ENCODE measurements at places on chromosomes 2 and 18.

- DNase-seq, result peak; percentile 55
Measured at GRCh38 chr2:10457846-10458598, 9.9 kb upstream of the ODC1 start.

GRCh38 chr2:43075811-43076585, 150.4 kb downstream of the ZFP36L2 start:
- peak; percentile 51 for DNase-seq

DNA sequence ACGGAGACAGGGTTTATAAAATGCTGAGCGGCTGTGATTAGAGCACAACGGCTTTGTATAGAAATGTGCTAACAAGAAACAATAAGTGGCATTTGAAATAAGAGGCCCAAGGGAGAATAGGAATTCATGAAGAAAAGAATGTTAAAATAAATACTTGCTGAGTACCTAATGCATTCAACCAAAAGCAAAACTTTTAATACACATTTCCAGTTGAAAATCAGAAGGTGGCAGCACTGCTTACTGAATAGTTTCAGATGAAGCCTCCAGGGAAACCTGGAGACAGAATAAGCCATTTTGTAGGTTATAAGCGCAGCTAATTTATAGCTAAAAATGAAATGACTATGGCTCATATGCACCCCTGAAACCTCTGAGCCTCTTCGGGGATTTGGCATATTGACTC, 286.6 kb downstream of the DPP10 start:
- DNase-seq, result no peak

- no peak for DNase-seq
Measured at GRCh38 chr18:42336139-42336538, 381.1 kb downstream of the PIK3C3 start.

DNA sequence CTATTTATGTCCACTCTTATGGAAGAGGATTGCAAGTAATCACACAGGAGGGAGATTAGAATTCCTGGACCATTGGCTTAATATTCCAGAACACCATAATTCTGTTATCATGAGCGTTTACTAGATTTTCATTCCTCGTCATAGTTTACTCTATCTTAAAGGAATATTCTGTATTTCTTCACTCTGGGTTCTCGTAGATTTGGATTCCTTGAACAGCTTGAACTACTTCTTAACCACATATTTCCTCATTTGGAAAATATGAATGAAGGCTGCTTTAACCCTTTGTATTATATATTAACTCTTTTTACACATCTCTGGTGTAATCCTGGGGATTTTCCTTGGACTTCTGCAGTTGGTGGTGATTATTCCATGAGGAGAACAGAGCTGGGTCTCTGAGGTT, 46.3 kb upstream of the CCBE1 start:
- DNase-seq, result no peak

DNA sequence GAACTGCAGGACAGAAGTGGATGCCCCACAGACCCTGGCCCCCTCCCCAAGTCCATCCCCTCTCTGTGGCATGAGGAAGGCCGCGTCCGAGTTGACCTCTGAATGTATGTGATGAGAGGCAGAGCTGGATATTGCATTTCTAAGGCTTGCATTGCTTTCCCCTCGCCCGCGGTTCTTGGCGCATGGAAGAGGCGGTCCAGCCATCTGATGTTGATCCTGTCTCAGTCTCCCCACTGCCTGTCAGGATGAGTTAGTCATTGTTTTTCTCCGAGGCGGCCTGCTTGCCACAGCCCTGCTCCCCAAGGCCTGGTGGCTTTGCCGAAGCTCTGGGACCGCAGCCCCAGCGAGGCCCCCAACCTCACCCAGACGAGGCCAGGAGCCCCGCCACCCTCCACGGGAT, 88.6 kb downstream of the SMAD7 start:
- DNase-seq, result no peak

GRCh38 chr18:37429791-37430190, 135.8 kb downstream of the CELF4 start:
- DNase-seq, result no peak

DNA sequence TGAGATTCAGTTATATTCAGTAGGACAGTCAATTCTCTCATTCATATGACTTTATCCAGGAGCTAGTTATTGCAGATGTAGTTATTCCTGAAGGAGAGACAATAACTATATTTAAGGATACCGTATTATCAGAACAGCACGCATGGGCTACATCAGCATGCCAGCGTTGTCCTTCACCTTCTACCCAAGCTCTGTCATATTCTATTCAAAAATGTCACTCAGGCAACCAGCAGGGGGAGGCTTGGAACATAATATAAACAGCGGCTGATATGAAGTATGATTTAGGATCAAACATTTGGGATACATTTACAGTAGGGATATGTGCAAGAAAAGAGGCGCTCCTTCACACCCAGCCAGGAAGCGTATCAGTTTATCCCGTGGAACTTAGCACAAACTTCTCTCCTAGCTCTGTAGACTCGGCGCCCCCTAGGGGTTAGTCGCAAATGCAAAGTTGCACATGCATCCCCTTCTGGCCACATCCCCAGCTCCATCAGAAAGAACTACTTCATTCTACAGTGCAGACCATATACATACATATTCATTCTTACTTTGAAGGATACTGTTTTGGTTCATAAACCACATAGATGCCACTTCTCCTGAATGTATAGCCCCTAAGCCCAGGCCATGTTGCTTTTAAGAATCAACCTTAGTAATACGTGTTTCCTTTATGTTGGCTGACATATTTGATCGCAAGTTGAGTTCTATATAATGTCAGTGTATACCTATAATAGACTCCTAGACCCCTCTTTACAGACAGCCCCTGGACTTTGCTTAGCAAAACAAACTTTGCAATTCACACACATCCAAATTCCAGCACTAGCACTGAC, 759.4 kb downstream of the ADCYAP1 start:
- DNase-seq, result peak; percentile 46

DNA sequence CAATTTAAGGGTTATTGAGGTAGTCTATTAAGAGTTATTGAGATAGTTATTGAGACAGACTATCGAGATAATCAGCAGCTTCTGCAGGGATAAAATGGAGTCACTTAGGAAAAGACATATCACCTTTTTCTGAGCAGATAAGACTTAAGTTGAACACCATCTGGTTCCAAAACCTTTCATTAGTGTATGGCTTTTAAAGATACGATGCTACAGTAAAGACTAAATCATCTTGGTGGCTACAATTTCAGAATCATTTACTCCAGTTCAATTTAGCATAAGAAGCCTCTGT, 68.6 kb upstream of the DNAJC10 start:
- DNase-seq, result no peak

GRCh38 chr2:29663268-29663667, 258.1 kb downstream of the ALK start:
- DNase-seq, result peak; percentile 83

- peak; percentile 80 for DNase-seq
Measured at GRCh38 chr18:10057894-10058791, 144.3 kb downstream of the VAPA start.

- no peak for DNase-seq
Measured at GRCh38 chr2:216188559-216188850, 79.4 kb downstream of the XRCC5 start.
